ENCODE measurements at places on chromosomes 2 and 18.

GRCh38 chr2:146540271-146540932 lies 1304.4 kb upstream of the ACVR2A start:
- DNase-seq, result no peak

DNA sequence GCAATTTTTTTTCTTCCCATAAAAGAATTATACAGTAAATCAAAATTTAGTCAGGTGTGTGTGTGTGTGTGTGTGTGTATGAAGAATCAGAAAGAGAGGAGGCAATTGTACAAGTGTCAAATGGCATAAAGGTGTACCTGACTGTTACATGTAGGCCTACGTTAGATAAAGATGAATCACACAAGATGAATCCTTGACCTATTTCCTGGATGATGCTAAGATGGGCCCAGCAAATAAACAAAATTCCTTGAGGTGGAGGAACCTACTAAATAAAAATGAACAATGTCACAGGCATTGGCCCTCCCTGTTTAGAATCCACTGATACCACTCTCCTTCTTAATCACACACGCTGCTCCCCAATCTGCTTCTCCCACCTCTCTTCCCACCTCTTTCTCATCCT lies 79.7 kb upstream of the LRATD1 start:
- no peak for DNase-seq

GRCh38 chr18:43882358-43883055 lies 605.2 kb upstream of the SYT4 start:
- no peak for DNase-seq

DNA sequence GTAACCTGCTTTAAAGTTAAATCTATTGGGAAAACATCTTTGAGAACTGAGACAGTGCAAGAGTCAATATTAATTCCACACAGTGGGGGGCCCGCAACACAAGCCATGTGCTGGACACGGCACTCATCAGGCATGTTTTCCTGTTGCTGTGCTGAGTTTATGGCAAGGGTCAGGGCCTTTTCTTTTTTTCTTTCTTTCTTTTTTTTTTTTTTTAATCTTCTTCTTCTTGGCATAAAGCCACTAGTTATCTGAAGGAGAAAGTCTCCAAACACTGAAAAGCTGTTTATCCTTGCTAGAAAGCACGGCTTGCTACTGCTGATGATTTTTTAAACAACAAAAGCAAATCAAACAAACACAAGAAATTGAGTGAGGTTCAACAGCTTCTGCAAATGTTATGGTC lies 252.1 kb downstream of the ZNF521 start:
- DNase-seq, result peak; percentile 29

- DNase-seq, result no peak
Observed at GRCh38 chr2:70529610-70530009, 24.0 kb downstream of the TGFA start.

DNA sequence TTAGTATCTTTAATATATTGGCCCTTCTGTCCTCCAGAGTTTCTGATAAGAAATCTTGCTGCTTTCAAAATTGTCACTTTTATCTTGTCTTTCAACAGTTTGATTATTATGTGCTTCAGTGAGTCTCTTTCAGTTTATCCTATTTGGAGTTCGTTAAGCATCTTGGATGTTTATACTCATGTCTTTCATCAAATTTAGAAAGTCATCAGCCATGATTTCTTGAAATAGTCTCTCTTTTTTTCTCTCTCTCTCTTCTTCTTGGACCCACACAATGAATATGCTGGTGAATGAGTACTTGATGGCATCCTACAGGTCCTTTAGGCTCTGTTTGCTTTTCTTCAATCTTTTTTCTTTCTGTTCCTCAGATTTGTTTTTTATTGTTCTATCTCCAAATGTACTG lies 26.9 kb upstream of the KIF5C start:
- no peak for DNase-seq

- no peak for DNase-seq
Observed at GRCh38 chr2:66553370-66553769, 118.4 kb downstream of the MEIS1 start.

DNA sequence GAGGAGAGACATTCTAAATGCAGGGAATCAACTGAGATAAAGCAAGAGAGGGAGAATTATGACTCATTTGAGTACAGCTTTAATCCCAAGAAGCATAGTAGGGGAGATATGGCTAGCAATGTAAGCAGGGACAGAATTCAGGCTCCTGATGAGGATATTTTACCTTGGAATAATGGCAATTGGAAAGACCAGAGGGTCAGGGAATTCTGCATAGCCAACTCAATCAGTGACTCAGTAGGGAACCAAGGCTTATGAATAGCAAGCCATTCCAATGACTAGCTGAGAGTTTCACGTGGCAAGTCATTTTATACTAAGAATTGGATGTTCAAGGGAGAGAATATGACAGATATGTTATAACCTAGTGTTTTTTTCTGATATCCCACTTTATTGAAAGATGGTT lies 563.8 kb upstream of the NETO1 start:
- DNase-seq, result no peak

- no peak for DNase-seq
Observed at GRCh38 chr2:174333372-174334277, 1.1 kb upstream of the SP9 start.
